ENCODE measurements at places on chromosomes 3 and 15. TPM values are rescaled to one million over a fixed set of nuclear protein-coding genes. Genes with fewer than 3 reads are reported as not detected.

DNA sequence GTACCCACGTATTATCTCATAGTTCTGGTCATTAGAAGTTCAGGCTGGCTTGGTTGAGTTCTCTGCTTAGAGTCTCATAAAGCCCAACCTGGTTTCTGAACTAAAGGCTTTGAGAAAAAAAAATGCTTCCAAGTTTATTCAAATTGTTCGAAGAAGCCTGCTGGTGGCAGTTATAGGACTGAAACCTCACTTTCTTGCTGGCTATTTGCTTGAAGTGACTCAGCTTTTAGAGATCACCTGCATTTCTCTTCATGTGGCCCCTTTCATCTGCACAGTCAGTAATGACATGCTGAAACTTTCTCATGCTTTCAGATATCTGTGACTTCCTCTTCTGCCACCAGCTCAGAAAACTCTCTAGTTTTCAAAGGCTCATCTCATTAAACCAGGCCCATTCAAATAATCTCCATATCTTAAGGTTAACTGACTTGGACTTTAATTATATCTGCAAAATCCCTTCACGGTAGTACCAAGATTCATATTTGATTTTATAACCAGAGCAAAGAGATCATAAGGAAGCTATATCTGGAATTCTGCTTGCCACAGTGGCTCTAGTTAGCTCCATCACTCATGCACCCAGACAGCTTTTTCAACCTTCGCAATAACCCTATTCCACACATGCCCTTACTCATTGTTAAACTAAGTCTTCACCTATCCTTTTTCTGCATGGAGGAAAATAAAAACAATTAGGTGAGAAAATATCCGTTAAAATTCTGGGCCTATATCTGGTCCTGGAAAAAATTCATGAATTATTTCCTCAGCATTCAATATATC lies 433.8 kb upstream of the CBLB start:
- DNase-seq: no peak

DNA sequence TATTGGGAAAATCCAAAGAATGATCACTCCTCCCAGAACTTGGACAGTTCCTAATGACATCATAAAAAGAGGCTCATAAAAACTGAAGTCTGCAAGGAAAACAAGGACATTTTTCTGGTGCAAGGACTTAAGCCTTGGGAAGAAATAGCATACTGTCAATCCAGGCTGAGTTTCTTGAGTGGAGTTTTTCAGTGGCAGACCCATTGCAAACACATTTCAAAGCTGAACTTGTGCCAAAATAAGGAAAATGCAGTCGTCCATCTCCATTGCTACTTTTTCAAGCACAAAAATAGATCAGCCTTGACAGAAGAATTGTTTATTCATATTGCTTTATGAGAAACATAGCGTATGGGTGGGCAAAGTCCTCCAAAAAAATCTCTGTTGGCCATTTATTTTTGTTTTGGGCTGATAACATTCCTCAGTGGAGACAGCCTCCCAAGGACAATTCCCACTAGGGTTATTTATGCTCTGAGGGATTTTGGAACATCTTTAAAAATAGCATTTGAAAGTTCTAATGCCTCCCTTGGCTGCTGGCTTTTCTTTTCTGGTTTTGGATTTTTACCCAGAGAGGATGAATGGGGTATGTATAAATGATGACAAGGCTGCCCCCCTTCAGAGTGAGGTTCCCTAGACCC lies 220.0 kb downstream of the CADPS start:
- DNase-seq: no peak

- DNase-seq: no peak
Measured at GRCh38 chr15:100221471-100222348, 120.1 kb downstream of the ADAMTS17 start.

DNA sequence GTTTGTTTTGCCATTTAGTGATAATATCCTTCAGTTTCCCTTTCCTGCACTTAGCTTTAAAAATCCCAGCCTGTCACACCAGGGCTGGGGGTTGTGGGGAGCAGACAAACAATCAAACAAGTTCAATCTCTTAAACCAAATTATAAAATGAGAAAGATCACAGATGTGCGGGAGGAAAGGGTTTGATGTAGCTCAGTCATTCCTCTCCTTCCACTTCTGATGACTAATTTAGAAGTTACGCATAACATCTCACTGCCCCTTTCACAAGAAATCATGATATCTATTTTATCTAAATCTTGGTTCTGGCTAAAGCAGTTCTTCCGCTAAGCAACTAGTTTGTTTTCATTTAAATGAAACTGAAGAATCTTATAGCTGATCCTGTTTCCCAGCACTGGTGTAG lies 34.1 kb upstream of the ATG7 start:
- no peak for DNase-seq

DNA sequence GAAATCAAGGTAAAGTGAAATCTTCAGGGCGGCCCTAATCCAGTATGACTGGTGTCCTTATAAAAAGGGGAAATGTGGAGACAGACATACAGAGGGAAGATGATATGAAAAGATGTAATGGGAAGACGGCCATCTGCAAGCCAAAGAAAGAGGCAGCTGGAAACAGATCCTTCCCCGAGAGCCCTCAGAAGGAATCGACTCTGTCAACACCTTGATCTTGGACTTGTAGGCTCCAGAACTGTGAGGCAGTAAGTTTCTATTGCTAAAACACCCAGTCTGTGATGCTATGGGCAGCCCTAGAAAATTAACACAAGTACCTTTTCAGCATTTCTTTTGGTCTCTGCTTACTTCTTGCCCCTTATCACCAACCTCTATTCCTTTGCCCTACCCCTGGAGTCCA lies 174.7 kb upstream of the TPM1 start:
- DNase-seq: no peak

CPLX3 gene
- 3.3 TPM for total RNA-seq

RAB27A gene
- total RNA-seq: 17.2 TPM

SNX1 gene
- 68.4 TPM for total RNA-seq

THRB gene
- 16.1 TPM for total RNA-seq

USP8 gene
- total RNA-seq: 44.7 TPM

All from heart left ventricle (tissue), 16 donors.